Liver (tissue), 10 donors: ENCODE measurements at places on chromosomes 2 and 18.

- no peak for DNase-seq
These were observed 228.1 kb upstream of the TRIB2 start for GRCh38 chr2:12488352-12489318.

DNA sequence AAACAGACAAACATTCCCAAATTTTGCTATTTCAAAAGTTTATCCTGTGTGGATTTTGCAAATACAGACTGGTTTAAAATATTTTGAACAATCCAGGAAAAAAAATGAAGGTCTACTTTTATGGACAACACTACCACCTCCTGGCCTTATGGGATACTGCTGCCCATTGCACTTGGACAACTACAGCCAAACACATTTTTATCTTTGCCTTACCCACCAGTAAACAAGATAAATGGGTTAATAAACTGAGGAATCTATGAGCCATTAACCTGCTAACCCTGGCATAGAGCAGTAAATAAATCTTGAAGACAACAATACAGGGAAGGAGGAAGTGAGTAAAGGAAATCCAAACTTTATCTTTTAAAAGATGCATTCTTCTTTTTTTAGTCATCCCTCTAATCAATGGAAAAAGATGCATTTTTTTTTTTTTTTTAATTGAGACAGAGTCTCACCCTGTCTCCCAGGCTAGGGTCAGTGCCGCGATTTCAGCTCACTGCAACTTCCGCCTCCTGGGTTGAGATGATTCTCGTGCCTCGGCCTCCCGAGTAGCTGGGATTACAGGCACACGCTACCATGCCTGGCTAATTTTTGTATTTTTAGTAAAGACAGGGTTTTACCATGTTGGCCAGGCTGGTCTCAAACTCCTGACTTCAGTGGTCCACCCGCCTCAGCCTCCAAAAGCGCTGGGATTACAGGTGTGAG, 2.1 kb upstream of the SPIRE1 start:
- peak; percentile 38 for DNase-seq

DNA sequence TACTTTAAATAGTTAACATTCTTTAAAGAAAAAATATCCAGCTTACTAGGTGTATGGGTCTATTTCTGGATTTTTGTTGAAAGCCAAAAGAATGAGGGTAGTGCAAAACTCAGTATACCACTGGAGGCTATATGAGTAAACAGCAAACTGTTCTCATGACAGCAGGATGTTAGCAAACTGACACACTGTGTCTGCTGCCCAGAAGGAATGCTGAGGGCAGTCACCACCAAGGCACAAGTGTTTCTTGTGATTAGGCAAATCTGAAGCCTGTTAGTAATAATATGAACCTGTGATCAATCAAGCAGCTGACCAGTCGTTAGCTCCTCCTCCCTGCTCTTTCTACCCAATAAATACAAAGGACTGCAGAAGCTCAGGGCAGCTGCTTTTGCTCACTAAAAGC, 50.5 kb upstream of the SULT1C3 start:
- no peak for DNase-seq

- DNase-seq, result peak; percentile 71
These were observed 139.0 kb downstream of the DDX1 start for GRCh38 chr2:15730545-15731212.

GRCh38 chr2:171069286-171069956, 91.3 kb downstream of the TLK1 start:
- DNase-seq, result no peak

GRCh38 chr2:190156530-190157212, 94.1 kb upstream of the MSTN start:
- no peak for DNase-seq

DNA sequence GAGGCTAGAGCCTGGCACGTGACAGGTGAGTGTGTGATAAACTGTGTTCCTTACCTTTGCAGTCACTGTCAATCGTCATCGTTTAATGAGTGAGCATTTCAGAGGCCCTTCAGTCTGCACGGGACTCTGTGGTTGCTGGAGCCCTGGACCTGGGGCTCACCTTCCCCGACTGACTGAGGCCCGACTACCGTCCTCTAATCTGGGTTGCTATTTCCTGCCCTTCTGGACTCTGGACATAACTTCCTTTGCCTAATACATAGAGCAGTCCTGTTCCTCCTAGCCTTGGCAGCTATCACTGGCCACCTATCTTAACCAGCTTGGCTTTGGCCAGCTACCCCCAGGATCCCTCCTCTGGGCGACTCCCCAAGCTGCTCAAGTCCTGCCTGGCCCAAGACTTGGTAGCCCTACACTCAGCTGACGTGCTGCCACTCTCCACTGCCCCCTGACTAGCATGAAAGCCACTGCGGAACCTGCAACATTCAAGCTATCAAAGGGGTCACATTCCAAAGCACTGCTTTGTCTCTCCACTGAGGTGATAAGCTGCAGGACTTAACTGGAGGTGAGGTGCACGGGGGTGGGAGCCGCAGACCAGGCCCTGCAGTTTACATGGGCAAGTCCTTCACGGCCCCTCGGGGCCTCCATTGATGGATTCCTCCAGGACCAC, 11.1 kb upstream of the RAB17 start:
- no peak for DNase-seq

DNA sequence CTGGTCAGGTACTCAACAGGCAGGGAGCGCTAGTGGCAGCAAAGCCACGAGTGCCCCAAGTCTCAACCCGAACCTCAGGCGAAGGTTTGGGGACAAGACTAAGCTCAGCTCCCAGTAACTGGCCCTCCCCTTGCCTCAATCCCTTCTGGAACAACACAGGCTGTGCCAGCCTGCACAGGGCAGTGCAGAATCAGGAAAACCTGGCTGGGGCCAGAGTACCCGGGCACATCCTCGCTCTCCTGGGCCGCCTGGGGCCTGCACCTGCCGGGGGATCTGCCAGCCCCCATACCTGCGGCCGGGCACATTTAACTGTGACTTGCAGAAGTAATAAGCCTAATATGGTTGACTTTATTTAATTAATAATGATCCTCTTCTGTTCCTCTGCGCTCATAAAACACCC, 60.6 kb downstream of the GBX2 start:
- DNase-seq, result no peak

DNA sequence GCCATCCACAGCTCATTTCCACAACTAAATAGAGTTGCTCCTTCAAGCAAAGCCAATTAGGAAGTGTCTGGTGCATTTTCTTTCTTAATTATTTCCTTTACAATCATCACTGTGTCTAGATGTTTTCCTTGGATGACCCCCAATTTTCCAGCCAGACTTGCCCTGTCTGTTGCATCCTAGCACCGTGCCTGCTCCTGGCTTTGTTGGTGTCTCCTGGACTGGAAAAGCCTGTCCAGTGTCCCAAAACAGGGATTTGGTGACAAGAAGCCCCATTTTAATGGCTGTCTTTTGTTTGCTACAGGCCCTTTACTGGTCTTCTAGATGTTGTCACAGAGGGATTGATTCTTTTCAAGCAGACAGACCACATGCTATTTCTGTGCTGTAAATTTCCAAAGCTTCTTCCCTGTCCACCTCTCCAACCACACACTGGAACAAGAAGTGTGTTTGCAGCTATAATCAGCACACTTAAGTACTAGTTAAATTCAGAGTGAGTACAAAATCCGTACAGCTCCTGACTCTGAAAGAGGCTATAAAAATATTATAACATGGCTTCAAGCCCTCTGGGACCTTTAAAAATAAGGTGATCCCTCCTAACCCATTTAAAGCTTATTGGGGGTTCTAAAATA, 38.4 kb downstream of the RNF144A start:
- peak; percentile 8 for DNase-seq

DNA sequence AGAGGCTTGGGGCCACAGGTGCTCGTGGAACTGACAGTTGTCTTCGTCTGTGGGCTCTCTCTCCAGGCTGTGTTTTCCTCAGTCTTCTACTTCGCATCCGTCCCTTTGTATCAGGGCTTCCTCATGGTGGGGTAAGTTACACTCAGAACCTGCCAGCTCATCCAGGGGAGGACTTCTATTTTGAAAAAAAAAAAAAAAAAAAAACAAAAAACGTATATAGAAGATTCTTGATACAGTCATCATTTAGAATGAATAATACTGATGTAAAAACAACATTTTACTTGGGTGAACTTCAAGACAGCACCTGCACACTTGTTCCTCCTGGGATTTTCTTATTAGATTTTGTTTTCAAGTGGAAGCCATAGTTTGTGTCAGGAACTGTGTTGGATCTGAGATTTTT, 47.7 kb upstream of the NFATC1 start:
- DNase-seq, result no peak

GRCh38 chr2:11866358-11867335, 120.2 kb downstream of the LPIN1 start:
- DNase-seq, result no peak

- DNase-seq, result no peak
These were observed 41.7 kb upstream of the RND3 start for GRCh38 chr2:150528861-150529801.

GRCh38 chr2:100862081-100862480, 42.1 kb downstream of the NPAS2 start:
- no peak for DNase-seq

DNA sequence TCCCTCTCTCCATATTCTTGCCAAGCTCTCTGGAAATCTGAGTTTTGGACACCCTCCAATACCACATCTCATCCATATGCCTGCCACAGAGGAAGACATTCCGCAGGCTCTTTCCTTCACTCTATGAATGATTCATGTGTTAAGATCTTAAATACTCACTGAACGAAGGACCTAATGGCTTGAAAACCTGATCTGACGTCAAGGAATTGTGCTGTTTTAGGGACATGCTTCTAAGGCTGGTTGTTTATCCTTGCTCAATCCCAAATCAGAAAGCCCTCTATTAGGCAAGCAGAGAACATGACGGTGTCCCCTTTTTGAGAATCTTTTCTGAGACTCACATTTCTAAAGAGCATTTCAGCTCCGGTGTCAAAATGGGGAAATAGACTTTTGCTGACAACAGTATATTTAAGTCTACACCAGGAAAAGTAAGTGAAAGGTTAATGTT, 83.7 kb upstream of the GALNT5 start:
- no peak for DNase-seq

- no peak for DNase-seq
These were observed 158.4 kb downstream of the MAP2 start for GRCh38 chr2:209582281-209582680.

GRCh38 chr2:65096948-65097347, 33.0 kb downstream of the RAB1A start:
- no peak for DNase-seq

GRCh38 chr18:48320639-48320945, 88.6 kb downstream of the ZBTB7C start:
- DNase-seq, result no peak

DNA sequence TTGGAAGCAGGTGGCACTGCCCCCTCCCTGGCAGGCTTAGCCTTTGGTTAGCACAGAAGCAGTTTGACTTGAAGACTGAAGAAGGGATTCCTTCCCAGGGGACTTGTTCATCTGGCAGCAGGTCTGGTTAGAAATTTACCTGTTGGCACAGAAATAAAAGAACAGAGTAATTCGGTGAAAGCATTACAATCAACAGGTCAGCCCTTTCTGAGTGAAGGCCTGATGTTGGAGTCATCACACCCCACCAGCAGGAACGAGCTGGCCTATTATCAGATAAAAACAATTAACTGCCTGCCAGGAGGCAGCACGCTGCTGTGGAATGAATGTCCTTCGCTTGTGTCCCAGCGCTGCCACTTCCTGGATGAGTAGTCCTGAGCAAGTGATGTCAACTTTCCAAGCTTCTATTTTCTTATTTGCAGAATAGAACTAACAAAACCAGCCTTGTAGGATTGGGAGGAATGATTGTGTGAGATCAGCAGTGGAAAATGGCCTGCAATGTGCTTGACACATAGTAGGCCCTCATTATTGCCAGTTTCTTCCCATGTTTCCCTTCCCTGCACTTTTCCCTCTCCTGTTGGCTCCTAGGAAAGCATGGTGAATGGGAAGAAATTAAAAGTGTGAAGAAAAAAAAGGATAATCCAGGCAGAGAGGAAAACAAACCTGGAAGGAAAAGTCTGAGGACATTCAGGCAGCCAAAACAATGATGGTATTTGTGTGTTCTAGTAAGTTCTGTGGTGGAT, 29.0 kb downstream of the LGALSL start:
- DNase-seq, result no peak

DNA sequence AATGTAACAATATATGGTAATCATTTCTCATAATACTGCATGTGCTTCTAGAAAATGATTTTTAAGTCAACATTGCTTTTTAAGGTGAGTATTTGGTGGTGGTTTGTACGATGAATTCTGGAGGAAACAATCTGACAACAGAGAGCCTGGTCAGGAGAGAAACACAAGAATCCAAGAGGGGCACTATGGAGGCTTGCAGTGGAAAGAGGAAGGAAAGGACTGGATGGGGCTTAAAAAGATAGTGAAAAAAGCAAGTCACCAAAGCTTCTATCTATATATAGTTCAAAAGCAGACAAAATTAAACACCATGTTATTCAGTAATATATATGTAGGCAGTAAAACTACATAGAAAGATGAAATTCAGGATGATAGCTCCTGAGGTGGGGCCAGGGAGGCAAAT, 109.4 kb upstream of the SERTAD2 start:
- no peak for DNase-seq

DNA sequence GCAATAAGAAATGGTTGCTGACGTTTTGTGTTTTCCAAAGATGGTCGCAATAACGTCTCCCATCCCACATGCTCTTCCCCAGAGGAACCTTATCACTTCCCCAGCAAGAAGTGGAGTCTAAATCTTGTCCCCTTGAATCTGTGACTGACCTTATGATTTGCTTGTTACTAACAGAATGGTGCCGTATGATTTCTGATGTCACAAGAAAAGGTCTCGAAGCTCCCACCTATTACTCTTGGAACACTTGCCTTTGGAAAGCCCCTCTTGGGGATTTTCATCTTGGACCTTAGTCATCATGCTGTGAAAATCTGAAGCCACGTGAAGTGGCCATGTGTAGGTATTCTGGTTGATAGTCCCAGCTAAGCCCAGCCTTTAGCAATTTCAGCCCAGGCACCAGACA, 86.2 kb upstream of the GLS start:
- DNase-seq, result no peak

DNA sequence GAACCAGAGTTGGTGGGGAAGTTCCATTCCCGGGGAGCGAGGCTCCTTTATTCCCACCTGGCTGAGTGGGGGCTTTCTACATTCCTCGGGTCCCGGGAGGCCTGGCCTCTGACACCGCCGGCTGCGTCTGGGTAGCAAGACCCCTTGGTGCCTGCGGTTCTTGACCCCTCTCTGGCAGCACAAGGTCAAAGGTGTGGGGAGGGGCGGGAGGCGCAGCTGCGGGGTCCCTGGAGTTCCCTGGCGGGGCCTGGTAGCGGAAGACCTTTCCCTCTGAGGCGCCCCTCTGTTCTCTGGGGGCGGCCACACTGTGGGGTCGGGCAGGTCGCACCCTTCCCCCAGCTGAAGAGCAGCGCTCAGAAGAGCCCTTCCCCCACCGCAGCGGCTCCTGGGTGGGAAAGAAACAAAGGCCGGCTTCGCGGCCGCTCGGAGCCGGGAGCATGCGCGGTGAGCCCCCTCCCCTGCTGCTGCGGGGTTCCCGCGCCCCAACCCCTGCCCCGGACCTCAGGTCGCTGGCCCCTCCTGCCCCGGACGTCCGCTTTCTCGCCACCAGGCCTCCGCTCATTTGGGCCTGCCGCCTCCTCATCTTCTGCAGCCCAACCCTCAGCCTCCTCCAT, 146.3 kb downstream of the ANKRD44 start:
- DNase-seq, result peak; percentile 46

DNA sequence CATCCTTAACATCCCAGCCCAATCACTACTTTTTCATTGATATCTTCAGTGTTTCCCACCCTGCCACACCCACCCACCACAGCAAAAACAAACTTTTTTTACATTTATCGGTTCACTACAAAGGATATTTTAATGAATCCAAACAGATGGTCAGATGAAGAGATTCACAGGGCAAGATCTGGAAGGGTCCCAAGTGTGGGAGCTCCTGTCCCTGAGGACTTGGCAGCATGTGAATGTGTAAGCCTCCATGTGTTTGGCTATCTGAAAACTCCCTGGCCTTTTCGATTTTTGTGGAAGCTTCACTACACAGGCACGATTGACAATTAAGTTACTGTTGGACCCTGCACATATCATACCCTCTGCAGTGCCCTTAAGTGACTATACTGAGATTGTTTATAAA, 48.1 kb upstream of the CRIM1 start:
- DNase-seq, result no peak
